CD14-positive monocyte (primary cell): ENCODE measurements at places on chromosomes 2 and 18.

DNA sequence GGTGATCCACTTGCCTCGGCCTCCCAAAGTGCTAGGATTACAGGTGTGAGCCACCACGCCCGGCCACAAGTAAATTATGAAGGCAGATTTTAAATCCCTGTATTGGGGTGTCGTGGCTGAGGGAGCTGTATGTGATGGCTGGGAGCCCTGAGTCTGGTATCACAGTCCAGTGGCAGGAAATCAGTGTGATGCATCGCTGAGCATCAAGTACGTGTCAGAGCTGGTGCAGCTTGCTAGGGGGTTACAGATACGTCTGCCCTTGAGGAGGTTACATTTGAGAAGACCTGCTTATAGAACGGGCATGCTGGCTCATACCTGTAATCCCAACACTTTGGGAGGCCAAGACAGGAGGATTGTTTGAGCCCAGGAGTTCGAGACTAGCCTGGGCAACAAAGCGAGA is 4.3 kb downstream of the ENOSF1 start:
- no peak for DNase-seq

GRCh38 chr2:69667805-69668382 is 24.4 kb upstream of the AAK1 start:
- no peak for DNase-seq

DNA sequence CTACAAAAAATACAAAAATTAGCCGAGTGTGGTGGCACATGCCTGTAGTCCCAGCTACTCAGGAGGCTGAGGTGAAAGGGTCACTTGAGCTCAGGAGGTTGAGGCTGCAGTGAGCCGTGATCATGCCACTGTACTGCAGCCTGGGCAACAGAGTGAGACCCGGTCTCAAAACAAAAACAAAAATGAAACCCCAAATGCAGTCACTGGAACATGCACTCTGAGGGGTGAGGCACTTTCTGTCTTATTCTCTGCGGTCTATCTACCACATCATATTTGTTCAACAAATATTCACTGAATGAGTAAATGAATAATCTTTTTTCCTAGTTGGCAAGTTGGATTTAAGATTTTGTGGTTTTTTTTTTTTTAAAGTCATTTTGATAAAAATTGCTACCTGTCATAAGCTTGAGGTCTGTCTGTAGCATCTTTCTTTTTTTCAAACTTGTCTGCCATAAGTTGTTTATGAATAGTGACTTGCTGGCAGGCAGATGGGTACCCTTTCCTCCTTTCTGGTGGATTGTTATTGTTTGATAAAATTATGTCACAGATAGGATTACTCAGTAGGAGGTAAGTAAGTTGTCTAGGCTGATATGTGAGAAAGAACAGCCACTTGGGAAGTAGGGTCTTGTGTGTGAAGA is 11.8 kb downstream of the CHRNA1 start:
- DNase-seq: no peak

DNA sequence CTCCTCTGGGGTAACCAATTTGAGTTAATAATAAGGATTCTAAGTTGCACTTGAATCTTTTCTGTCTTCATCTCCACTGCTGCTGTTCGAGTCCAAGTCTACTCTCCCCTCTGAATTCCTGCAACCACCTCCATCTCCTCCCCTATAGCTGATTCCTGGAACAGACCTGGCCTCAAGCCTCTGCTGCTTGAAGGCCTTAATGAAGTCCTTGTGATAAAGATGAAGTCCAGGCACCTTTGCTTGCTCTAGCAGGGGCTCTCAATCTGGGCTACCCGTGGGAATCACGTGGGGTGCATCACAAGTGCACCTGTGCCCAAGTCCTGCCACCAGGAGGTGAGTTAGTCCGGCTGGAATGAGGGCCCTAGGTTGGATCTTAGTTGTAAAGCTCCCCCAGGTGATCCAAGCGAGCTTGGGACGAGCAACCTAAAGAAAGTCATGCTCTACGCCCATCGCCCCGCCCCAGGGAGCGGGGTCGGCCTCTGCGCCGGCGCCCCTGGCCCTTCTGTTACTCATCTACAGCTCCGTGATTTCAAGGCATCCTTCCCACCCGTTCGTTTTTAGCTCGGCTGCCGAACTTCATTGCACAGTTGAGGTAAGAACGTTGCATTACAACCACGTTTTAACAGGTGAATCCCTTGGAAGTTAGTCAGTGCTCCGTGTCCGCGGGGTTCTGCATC is 905 bp upstream of the IAH1 start:
- DNase-seq: no peak

- no peak for DNase-seq
Observed at GRCh38 chr2:14428056-14428455, 204.5 kb upstream of the LRATD1 start.
